Occipital lobe (tissue), 3 donors: ENCODE measurements at places on chromosomes 1 and 21.
A peak's percentile ranks its signal among the peaks of the same experiment; 100 is the strongest.

GRCh38 chr1:61238359-61238665 is 156.0 kb downstream of the NFIA start:
- no peak for DNase-seq

- no peak for DNase-seq
Observed at GRCh38 chr1:231935856-231936255, 309.3 kb downstream of the DISC1 start.

DNA sequence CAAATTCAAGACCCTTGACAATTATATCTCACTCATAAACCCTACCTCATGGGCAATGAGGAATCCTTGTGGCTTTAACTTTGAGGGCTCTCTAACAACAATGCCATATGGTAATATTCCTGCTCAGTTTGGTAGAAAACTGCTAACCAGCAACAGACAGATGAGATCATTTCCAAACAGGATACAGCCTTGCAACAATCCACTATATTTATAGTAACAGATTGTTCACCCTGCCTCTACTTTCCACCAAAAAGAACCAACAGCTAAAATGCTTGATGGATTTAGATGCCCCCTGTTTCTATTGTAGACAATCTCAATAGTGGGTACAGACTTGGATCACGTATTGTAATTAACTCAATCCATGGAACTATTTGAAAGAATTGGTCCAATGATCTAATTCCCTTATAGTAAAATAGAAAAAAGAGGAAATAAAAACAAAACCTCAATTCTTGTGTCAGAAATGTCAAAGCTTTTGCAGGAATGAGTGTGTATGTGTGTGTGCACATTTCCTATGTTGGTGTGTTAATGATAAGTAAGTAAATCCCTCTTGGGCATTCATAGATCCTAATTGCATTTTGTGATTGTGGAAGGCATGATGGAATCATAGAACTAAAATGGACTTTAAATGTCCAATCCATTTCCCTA is 100.0 kb upstream of the EDEM3 start:
- DNase-seq: no peak

DNA sequence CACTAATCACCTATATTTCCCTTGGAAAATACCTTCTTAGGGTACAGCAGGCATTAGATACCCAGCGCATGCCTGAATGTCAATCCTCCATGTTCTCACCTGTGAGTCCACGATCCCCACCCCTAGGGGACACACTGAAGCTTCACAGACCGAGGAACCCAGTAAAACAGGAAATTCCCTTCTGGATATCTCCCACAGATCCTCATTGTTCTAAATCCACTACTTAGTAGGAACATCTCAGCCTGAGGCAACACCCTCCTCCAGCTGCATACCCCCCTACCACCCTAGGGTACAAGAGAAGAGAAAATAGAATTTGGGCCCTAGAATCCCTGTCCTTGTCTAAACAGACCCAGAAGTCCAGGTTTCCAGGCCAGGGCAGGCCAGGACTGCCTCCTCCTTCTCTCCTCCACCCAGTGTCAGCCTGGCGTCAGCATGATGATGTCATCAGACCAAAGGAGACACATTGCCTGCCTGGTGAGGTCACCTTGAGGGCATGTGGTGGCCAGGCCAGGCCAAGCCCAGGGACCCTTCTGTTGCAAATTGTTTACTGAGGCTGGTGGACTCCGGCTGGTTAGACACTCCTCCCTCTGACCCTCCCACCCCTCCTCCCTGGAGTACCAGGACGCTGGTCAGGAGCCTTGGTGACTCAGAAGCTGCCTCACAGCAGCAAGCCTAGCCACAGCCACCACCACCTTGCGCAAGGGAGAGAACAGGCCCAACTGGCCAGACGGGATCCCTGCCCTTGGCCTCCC is 6.2 kb downstream of the NECTIN4 start:
- no peak for DNase-seq

GRCh38 chr1:117612517-117613248 is 6.8 kb downstream of the TENT5C start:
- no peak for DNase-seq

- DNase-seq: no peak
Observed at GRCh38 chr21:20353351-20353750, 644.9 kb upstream of the NCAM2 start.

DNA sequence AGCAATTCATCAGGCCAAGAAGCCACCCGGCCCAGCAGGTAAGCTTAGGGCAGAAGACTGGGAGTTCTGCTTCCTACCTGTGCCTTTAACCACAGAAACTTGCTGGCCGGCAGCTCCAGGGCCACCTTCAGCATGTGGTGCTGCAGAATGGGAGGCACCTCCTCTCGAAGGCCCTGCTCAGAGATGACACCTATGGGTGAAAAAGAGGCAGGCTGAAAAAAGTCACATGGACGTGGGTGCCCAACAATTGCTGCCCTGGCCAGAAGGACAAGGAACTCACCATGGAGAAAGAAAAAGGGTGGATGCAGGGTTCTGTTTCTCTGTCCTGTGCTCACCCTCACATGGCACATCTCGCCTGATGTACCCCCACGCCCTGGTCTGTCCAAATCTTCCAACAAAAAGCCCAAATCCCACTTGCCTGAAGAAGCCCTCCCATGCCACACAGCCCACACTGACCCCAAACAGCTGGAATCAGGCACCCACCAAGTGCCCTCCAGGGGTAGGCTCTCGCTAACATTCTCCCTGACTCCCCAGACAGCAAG is 33.0 kb downstream of the URB1 start:
- no peak for DNase-seq

DNA sequence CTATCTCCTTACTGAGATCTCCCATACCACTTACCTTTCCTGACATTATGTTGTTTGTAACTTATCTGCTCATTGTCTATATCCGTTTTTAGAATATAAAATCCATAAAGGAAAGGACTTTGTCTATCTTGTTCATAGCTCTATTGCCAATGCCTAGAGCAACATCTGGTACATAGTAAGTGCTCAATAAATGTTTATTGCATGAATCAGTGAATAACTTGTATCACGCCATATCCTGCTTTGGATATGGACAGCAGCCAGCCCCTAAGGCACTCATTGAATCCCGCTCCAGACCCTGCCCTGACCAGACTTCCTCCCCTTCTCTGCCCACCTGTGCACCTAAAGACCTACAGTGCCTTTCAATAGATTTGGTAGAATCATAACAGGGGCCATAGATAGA is 298.1 kb upstream of the PLXNA2 start:
- DNase-seq: no peak

DNA sequence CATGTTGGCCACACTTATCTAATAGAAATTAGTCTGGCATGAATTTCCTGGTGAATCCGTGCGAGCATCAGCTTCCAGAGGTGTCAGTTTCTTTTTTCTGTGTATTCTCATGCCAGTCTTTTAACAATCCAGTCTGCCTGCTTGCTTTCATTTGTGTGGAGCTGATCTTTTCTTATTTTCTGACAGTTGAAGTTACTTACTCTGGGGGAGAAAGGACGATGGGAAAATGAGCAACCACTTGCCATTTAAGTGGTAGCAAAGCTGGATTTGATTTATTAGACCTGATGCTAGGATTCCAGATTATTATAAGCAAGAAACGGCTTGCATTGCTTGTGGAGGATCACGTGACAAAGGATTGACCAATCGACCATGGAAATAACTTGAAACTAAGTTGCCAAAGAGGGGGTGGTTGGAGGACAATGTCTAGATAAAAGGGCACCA is 24.3 kb upstream of the APP start:
- DNase-seq: no peak

DNA sequence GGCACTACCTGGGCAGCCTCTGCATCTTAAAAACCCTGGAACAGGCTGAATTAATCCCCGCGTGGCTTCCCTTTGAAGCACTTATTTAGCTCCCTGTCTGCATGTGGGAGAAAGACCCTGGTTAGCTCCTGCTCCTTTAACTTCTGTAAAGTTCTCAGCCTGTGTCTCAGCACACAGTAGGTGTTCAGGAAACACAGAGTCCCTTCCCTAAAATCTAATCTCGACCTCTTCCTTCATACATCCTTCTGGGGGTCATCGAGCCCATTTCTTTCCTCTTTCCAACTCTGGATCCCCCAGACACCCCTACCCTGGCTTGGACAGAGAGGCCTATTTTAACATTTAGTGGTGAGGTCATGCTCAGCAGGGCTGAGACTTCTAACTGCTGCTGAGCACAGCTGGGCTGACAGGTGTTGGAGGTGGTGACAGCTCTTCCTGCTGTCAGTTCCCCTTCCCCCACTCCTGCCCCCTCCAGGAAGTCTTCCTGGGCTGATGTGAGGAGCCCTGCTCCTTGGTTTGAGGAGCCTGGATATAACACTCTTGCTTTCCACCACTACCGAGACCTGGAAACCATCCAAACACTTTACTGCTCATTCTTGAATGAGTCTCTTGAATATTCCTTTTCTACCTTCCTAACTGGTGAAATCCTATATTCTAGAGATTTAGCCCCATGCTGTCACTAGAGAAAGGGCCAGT is 5.3 kb downstream of the E2F2 start:
- no peak for DNase-seq

DNA sequence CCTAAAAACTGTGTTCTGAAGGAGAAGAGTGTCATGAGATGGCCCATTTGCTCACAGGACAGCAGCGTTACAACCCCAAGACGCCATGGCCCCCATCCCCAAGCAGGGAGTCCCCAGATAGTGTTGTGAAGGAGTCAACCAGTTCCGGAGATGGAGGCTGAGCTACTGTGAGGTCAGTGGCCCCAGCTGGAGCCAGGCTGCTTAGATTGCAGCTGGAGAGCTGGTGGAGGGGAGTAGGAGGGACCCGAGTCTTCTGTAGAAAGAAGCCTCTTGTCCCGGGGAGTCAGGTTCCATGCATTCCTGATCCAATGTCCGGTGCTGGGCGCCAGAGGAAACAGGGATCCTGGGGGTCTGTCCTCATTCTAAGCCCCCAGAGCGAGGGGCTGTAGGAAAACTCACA is 93.5 kb upstream of the SIM2 start:
- no peak for DNase-seq

GRCh38 chr1:241086686-241087085 is 270.3 kb downstream of the RGS7 start:
- DNase-seq: no peak

- no peak for DNase-seq
Observed at GRCh38 chr1:40153073-40153770, 8.0 kb upstream of the RLF start.

GRCh38 chr1:157932069-157932468 is 61.4 kb upstream of the KIRREL1 start:
- no peak for DNase-seq

DNA sequence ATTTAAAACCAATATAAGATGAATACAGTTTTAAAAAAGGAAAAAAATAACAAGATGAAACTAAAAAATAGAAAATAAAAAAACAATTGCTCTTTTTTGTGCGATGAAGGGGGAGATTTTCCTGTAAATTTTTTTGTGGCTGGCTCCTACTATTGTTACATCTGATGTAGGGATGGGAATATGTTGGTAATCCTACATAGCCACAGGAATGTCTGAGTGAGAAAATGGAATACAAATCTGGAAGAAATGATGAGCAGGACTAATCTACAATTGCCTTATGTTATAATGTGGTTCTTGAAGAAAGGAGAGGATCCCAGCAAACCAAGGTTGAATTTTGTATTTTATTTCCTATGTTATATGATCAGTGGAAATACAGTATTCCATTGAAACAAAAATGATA is 40.9 kb downstream of the ATP6V1G3 start:
- no peak for DNase-seq

- DNase-seq: no peak
Observed at GRCh38 chr1:53133261-53134041, 9.0 kb downstream of the SLC1A7 start.

DNA sequence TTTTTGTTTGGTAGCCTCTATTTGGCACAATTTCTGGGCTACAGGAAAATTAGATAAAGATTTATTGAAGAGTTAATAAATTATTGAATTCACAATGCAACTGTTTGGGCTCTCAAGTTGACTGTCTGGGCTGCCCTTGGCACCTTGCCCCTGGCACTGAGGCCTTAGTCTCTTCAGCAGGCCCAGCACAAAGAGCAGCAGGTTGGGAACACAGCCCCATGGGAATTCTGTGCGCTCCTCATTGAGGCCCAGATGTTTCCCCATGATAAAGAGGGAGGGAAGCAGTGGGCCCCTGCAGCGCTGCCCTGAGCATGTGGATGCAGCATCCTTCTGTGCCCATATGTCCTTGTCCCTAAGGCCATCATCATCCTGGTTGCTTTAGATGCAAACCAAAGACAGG is 2.9 kb downstream of the CRNN start:
- no peak for DNase-seq

DNA sequence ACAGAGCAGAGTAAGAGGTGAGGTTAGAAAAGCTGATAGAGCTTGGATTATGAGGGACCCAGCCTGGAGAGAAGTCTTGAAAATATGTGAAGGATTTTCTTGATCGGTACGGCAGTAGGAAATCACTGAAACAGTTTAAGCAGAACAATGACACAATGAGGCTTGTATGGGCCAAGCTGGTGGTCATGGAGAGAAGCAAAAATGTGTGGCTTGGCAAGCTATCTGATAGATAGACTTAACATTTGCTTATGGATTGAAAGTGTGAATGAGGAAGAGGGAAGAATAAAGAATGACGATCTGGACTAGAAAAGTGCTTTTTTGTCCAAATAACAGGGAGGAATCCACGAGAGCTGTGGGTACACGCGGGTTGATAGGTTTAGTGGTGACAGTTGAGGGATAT is 15.4 kb upstream of the XPR1 start:
- DNase-seq: no peak

DNA sequence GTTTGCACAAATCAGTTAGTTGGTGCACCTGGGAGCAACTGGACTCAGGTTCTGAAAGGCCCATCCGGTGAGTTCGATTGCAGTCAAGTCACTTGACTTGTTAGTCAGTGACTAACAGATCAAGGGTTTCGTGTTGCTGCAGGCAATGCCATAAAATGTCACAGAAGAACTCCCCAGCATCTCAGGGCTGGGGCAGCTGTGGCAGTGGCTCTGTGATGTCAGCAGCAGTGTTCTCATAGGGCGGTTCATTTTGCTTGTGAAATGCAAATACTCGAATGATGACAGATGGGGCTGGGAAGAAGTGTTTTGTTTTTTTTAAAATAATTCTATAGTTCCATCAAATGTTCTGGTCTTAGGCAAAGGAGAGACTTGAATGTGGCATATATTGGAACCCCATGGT is 287.8 kb downstream of the LMX1A start:
- DNase-seq: peak; percentile 10

GRCh38 chr21:46033410-46034400 is 52.1 kb downstream of the COL6A1 start:
- DNase-seq: no peak

DNA sequence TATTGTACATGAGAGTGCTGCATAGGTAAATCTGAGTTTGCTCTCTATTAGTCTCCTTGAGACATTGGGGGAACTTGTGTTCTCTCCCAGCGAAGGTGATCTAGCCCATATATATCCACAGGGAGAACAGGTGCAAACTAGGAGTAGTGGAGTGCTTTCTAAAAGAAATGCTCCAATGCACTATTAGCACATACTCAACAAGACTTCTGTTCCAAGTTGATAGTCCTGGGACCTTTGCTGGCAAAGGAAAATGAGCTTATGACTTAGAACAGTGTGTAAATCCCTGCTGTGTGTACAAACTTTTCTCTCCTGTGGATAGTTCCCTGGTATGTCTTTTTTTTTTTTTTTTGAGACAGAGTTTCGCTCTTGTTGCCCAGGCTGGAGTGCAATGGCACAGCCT is 25.5 kb downstream of the CFAP126 start:
- no peak for DNase-seq
